PC-9 (cell line): ENCODE measurements at places on chromosomes 1 and 21.

DNA sequence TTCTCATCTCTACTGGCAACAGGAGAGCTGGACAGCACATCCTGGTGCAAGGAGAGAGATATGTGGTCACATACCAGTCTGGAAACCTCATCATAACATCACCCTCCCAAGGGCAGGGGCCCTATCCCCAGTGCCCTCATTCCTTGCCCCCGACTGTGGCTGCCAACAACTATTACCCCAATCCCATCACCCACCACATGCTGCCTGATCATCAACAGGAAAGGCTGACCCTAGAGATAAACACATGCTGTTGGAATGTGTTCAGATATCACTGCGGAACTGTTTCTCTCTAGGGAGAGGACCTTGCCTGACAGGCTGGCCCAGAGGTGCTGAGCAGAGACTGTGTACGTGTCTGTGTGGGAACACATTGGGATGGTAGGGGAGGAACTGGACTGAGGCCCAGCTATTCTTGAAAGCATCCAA is 4.5 kb upstream of the INKA2 start:
- no peak for DNase-seq

DNA sequence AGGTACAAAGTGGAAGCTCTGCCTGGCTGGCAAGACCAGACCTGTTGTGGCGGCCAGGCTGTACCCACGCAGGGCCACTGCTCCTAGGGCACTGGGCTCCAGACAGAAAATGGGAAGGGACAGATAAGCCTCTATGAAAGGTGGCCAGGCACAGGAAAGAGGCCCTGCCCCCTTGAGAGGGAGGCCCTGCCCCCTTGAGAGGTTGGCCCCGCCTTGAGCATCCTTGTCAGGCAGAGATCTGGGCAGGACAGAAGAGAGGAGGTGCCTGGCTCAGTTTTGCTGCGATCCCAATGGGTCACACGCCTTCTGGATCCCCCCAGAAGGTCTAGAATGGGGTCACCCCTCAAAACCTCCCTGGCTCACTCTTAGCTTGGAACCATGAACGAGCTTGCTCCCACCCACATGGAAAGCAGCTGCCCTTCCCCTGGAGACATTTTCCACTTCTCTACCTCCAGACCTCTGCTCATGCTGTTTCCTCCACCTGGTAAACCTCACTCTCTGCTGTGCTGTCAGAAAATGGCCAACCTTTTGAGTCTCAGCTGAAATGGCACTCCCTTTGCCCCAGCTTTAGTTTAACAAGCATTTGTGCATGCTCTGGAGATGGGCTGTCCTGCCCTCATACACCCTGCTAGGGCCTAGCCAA is 17.5 kb upstream of the ECE1 start:
- DNase-seq: no peak

- DNase-seq: no peak
These were observed 13.0 kb downstream of the ATP1A1 start for GRCh38 chr1:116386042-116386441.

DNA sequence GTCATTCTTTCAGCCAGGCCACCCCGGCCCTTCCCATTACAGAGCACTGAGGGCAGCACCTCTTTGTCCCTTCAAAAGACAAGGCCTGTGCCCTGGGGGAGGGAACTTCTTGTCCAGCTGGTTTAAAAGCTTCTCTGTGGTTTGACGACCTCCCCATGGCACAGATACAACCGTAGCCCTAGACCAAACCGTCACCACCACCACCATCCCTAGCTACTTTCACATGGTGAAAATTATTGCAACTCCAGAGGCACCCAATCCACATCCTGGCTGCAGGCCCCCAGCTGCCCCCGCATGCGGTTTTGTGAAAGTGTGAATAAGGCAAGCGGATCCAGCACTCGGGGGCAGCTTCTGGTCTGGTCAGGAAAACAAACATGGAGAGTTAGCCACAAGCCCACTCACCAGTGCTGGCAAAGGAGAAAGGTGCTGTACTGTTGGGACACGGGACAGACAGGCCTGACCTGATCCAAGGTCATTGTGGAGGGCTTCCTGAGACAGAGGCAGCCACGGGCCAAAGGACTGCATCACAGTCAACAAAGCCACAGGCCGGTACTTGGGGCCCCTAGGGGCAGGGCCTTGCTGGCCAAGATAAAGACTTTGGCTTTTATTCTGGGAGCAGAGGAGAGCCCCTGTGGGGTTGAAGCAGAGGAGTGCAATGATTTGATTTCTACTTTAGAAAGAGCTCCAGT is 31.2 kb downstream of the CDCA8 start:
- no peak for DNase-seq

- no peak for DNase-seq
These were observed 62.2 kb upstream of the ATP5PO start for GRCh38 chr21:33977721-33978369.

GRCh38 chr1:161501234-161501633 is 4.0 kb upstream of the FCGR2A start:
- DNase-seq: no peak
